ENCODE measurements at places on chromosomes 6 and 20.
A peak's percentile ranks its signal among the peaks of the same experiment; 100 is the strongest.

DNA sequence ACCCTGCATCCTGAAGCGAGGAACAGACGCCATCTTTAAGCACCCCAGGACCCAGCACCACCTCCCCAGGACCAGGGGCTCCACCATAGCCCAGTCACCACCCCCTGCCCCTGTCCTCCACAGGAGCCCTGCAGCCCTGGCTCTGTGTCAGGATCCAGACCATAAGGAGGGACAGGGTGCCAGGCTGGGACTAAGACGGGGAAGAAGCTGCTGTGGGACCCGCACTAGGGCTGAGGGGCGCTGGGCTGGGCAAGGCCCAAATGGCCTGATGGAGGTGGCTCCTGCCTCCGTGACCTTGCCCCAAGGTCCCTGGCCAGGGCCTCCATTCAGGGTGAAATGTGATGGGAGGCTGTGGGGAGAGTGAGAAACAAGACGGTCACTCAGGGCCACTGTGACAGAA, 385.6 kb downstream of the TAF4 start:
- DNase-seq: no peak

DNA sequence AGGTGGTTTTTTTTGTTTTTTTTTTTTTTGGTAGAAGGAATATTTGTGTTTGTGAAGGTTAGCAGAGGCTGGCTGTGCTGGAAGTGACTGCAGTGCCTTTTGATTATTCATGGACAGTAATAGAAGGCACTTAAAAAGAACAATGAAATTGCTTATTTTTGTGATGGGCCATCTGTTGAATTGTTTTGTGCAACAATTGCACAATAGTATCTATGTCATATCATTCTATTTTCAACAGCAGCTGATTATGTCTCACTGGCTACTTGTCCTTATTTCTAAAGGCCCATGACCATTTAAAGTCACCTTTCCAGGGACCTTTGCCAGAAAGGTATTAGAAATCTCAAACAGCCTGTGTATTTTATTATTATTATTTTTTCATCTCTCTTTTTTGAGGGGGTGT, 70.6 kb downstream of the AFG1L start:
- DNase-seq: no peak

DNA sequence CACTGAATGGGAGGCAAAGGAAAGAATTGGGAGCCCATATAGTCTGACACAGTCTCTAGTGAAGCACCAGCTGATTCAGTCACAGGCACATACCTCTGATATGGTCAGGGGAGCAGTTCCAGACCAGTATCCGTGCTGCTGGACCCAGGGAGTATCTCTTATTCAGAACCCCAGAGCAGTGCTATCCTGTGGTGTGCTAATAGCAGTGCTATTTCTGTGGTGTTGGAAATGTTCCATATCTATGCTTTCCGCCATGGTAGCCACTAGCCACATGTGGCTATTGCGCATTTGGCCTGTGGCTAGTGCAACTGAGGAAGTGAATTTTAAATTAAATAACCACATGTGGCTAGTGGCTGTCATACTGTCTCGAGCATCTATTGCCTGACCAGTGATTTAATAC, 11.0 kb downstream of the SCUBE3 start:
- no peak for DNase-seq

GRCh38 chr6:130362128-130362527, 3.7 kb upstream of the TMEM200A start:
- no peak for DNase-seq

- DNase-seq: no peak
Measured at GRCh38 chr6:135710042-135710441, 141.5 kb upstream of the PDE7B start.

- DNase-seq: no peak
Measured at GRCh38 chr20:8940326-8940725, 128.6 kb upstream of the PLCB4 start.

- DNase-seq: no peak
Measured at GRCh38 chr6:103908898-103909297, 950.8 kb downstream of the HACE1 start.

- DNase-seq: no peak
Measured at GRCh38 chr20:24657196-24657595, 187.8 kb downstream of the SYNDIG1 start.

DNA sequence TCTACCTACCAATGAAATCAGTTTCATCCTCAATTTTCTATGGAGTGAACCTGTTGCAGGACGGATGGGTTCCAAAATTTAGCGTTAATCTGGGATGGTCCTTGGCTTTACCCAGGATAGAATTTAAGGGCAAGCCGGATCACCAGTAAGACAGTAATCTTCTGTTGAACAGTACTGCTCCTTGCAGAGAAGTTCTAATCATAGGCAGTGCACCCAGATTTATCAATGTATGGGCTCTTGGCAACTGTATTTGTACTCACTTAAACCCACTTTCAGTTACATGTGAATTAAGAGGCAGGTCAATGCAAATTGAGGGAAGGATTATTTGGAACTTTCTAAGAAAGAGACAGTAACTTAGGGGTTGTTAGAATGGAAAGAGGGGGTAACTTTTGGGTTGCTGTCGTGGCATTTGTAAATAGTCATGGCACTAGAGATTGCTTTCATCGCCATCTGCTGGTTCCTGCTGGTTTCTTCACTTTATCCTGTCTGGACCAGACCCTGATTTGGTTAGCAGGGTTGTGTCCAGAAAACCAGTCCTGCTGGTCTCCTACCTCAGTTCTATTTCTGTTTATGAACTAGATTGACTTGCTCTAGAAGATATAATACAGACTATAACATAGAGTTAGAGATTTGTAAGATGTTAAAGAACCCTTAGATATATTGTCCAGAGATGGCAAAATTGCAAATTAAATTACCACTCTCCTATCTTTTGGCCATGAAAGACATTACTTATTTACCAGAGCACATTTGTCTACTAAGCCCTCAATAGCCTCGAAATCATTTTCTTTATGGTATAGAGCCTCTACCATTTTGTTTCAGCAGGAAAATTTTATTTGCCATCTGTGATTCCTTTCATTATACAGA, 646.3 kb downstream of the UTRN start:
- peak; percentile 19 for DNase-seq

- DNase-seq: no peak
Measured at GRCh38 chr6:43421831-43422230, 5.5 kb upstream of the ABCC10 start.

- no peak for DNase-seq
Measured at GRCh38 chr6:57313711-57314471, 3.5 kb upstream of the PRIM2 start.

DNA sequence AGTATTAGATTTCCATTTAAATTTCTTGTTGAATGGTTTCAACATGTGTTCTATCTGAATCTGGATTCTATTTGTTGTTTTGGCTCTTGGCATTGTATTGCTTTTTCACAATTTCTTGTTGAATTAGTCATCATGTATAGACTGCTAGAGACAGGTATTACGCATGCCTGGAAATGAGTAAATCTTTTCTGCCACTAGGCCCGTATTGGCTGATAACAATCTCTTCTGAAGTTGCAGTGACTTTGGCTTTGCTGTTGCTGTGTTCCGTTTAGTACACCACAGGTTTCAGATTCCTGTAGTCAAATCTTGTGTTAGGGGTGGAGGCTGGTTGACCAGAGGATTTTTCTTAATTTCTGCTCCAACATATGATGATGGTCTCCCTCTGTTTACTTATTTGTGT, 1339.4 kb downstream of the GRIK2 start:
- DNase-seq: no peak

GRCh38 chr20:1804554-1804956, 90.7 kb upstream of the SIRPA start:
- no peak for DNase-seq

- DNase-seq: no peak
Measured at GRCh38 chr6:26471970-26472369, 14.2 kb downstream of the BTN2A1 start.

DNA sequence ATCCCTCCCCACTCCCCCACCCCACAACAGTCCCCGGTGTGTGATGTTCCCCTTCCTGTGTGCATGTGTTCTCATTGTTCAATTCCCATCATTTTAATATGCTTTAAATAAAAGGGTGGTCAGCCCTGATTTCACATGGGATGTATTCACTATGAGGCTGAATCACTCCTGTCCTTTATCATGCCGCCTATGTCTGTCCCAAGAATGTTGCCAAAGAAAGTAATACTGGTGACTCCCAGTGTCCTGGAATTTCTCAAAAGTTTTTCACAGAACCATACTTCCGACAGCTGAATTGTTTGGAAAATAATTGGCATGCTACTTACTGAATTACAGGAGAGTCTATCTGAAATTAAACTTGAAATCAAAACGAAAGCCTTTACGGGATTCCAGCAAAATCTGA, 217.7 kb downstream of the HAO1 start:
- no peak for DNase-seq

- no peak for DNase-seq
Measured at GRCh38 chr20:17587148-17587547, 17.3 kb downstream of the DSTN start.

- DNase-seq: no peak
Measured at GRCh38 chr6:125611573-125612344, 137.7 kb upstream of the HEY2 start.

DNA sequence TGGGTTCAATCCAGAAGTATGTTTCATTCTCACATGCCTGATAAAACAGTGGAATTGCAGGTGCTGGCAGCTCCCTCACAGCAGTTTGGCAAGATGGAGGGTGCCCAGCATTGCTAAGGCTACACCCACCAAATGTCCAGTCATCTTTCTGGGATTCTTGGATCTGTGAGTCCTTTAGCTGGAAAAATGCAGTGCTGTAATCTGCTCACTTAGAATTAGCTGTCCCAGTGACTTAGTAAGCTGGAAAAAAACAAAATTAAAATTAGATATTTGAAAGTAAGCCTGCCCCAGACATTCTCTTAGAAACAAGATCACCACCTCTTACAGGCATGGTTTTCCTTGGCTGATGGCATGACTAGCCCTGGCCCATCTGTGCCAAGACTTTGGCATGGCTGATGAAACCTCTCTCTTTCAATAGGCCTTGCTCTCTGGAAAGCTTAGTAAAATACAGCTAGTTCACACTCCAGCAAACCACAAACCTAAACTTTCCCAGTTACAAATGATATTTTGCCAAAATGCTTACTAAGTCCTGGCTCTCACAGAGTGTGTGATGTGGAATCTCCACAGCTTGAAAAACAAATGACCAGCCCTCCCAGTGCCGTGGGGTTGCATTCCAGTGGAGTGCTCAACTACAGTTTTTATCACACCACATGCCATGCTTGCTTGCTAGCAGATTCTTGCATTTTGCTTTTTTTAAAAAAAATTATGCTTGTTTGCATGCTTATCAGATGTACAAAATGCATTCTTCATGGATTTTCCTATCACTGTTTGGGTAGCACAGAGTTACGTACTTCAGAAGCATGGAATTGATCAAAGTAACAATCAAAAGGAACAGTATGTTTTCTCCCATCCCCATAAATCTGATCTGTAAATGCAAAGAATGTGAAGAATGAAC, 261.5 kb downstream of the EYA4 start:
- no peak for DNase-seq

DNA sequence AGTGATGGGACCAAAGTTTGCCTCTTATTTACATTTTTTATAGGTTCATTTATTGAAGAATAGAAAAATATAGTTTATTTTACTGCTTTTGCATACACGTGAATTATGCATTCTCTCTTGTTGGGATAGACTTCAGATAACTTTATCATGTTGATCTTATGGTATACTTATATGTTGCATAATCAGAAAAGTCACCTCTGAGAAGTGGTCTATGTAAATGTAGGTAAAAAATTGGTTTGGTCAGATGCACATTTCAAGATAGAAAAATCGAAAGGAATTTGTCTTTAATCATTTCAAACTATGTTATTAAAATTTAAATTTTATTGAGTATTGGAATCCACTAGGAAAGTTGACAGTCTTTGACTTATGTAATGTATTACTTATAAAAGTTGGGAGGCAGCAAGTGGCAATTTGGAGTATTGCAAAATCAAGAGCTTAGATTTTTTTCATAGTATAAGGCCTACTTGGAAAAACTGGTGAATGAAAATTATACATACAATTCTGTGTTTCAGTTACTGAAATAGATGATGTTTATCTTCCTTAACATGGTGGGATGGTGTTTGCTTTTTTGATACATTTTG, 2.4 kb downstream of the PHF3 start:
- DNase-seq: no peak

DNA sequence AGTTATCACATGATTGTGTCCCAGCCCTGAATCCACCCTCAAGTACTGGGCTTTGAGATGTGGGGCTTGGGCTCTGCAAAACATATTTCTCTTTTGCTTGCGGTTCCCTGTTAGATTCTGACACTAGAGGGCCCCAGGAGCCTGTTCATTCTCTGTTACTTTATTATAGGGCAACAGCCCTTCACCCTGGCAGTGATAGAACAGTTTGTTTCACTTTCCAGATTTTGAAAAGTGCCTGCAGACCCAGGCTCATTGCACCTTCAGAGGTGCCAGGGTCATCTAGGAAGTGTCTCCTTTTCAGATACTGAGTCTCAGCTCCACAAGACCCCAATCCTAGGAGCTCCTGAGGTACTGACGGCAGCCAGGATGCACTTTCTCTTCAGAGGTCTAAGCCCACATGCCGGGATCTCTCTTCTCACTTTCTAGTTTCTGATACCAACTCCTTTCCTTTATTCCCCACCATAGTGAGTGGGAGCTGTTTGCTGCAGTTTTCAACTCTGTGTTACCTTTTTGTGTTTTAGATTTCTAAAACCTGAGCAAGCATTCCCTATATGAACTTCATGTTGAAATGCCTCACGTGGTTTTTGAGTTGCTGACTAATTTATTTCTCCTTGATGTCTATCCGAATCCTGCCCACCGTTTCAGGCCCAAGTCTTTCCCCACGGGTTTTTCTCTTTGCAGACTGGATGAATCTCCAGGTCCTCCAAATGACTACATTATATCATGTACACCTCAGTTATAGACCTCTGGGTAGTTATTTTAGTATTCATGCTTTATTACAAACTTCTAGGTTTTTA, 10.9 kb downstream of the ABT1 start:
- peak; percentile 82 for DNase-seq
